ENCODE measurements at places on chromosomes 11 and 22.

GRCh38 chr11:60455531-60456042, at the start of gene MS4A1:
MS4A1 (plus strand) TSS chr11:60455847; CDS start chr11:60462375, 6,528 bp downstream.
- DNase-seq: peak; percentile 36

- DNase-seq: peak; percentile 2
Observed at GRCh38 chr11:22244986-22245592, 52.2 kb downstream of the ANO5 start.

DNA sequence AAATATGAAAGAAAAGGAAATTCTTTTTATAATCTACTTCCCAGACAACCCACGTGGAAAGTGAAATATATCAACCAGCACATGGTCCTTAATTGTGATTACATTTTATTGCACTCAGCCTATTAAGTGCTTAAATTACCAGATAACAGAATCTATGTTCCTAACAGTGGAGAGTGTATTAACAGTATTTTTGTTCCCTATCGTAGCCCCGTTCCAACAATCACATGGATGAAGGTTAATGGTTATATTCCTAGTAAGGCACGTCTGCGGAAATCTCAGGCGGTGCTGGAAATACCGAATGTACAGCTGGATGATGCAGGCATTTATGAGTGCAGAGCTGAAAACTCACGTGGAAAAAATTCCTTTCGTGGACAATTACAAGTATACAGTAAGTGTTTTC, 626.1 kb upstream of the ARHGAP42 start:
- no peak for DNase-seq

DNA sequence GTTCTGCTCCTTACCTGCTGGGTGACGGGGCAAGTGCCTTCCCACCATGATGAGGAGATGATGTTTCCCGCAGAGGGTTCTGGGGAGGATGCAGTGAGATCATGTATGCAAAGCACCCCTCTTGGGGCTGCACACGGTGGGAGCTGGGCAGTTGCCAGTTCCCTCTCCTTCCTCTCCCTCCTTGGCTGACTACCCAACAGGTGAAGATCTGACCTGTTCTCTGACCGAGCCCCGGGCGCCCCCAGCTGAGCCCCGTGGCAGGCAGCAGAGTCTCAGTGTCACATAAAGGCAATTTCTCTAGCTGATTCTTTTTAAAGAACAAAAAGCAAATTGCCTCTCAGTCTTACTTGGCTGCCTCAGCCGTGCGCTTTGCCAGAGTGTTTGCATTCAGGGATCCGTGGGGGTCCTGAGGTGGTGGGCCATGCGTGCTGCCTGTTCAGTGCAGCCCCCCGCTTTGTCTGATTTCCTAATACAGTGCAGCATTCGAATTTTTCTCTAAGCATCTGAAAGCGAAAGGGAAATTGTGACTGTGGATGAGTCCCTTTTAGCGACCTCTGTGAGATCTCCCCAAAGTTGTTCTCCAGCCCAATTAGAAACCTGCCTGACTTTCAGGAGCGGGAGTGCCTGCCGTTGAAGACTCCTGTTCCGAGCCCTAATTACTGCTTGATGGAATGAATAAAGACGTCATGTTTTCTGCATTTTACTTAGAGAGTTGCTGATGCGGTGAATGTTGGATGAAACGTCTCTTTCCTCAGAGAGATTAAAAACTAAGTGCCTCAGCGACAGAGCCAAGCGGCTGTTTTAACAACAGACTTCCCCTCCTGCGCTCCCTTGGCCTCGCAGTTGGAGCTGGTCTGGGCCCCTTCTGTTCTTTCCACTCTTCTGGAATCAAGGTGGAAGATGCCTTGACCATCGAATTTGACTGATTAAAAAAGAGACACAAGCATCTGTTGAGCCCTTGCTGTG, 86.0 kb downstream of the GRIK4 start:
- no peak for DNase-seq

DNA sequence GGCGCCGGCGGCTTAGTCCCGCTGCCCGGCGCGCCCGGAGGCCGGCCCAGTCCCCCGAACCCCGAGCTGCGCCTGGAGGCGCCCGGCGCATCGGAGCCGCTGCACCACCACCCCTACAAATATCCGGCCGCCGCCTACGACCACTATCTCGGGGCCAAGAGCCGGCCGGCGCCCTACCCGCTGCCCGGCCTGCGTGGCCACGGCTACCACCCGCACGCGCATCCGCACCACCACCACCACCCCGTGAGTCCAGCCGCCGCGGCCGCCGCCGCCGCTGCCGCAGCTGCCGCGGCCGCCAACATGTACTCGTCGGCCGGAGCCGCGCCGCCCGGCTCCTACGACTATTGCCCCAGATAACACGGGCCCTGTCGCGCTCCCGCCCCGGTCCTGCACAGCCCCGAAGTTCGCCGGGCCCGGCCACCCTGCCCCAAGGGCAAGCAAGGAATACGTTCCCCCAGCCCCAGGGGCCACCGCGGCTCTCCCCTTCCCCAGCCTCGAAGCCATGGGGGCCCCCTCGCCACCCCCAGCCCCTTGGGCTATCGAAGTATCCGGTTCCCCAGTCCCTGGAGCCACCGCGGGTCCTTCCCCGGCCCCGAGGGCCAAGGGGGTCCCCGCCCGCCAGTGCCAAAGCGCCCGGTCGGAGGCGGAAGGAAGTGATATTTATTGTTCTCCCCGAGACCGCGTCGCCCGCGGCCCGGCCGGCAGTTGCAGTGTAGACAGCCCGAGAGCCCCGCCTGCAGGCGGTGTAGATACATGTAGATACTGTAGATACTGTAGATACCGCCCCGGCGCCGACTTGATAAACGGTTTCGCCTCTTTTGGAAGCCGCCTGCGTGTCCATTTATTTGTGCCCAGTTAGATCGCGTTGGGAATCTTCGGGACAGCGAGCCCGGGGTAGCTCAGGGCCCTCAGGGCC, 6.2 kb downstream of the TBX1 start:
- peak; percentile 52 for DNase-seq

- DNase-seq: no peak
Observed at GRCh38 chr11:131987703-131988102, 617.3 kb downstream of the NTM start.

GRCh38 chr22:46263216-46263590, at the start of gene PKDREJ:
PKDREJ (minus strand) TSS chr22:46263343; CDS start chr22:46263322, 21 bp downstream.
- DNase-seq: no peak

GRCh38 chr11:130549393-130549999, 101.1 kb downstream of the ADAMTS15 start:
- no peak for DNase-seq

DNA sequence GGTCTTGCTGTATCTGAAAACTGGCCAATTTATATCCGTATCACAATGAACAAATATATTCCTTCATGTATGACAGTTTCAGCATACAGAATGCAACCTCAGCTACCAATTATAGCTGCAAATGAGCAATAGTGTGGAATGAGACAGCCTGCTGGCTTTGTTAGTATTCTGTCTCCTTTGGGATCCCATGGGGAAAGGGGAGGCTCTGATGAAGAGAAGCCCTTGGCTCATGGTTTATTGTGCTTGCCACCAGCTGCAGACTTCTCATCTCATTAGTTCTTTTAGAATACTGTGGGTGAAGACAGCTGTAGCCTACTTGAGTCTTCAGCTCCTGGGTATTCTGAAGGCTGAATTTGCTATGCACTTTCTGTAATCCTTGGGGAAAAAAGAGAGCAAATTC, 42.4 kb downstream of the PITPNB start:
- DNase-seq: no peak

DNA sequence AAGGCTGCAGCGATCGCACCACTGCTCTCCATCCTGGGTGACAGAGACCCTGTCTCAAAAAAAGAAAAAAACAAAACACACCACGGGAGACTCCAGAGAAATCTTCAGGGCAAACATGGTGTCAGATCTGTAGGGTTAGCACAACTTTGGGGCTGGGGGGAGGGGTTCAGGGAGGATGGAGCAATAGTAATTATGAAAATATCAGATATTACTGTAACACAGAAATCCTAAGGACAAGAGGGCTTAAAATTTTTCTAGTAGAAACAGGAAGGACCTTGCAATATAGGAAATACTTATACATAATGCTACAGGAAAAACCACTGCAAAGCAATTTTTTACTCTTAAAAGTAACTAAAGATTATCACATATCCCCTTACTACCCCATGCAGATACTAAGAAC, 13.8 kb downstream of the EIF4ENIF1 start:
- no peak for DNase-seq

GRCh38 chr11:43736502-43737200, 56.1 kb downstream of the HSD17B12 start:
- DNase-seq: no peak

- DNase-seq: no peak
Observed at GRCh38 chr11:18371279-18371678, 23.1 kb upstream of the LDHA start.

- DNase-seq: no peak
Observed at GRCh38 chr22:42770941-42771647, 50.4 kb upstream of the A4GALT start.

- no peak for DNase-seq
Observed at GRCh38 chr11:5368502-5369043, 15.0 kb upstream of the OR51M1 start.

DNA sequence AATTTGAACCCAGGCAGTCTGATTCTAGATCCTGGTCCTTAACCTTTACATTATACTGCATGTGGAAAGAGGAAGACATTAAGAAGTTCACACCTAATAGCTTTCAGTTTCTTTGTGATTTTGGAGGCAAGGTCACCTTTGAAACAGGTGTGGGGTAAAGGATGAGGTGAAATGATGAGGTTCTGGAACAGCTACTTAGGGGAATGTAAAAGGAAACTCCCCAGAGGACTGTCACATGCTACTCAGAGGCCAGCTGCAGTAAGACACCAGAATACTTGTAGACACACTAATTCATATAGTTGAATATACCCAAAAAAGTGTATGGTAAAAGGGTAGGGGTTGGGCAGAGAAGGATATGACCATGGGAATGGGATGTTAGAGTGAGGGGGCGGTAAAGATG, 5.4 kb downstream of the APIP start:
- DNase-seq: no peak

GRCh38 chr11:122207505-122207904, 91.5 kb upstream of the BLID start:
- no peak for DNase-seq

- DNase-seq: no peak
Observed at GRCh38 chr11:93279851-93280347, 50.6 kb upstream of the DEUP1 start.

- DNase-seq: peak; percentile 83
Observed at GRCh38 chr11:9003573-9004182, at the start of gene NRIP3. NRIP3 (minus strand) TSS chr11:9004001; CDS start chr11:9003935, 66 bp downstream.

GRCh38 chr11:44376423-44376822, 66.5 kb upstream of the ALX4 start:
- DNase-seq: no peak

- DNase-seq: no peak
Observed at GRCh38 chr11:78039919-78040671, 17.0 kb upstream of the KCTD14 start.

DNA sequence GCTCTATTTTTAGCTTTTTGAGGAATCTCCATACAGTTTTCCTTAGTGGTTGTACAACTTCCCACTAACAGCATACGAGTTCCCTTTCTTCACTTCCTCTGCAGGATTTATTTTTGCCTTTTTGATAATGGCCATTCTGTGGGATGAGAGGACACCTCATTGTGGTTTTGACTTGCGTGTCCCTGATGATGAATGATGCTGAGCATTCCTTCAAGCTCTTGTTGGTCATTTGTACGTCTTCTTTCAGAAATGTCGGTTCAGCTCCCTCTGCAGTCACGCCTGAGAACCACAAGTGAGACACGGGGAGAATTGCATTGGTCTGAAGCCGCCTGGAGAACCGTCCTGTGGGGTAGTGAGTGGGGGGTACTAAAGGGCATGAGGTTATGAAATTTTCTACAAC, 2.0 kb upstream of the KRTAP5-10 start:
- peak; percentile 5 for DNase-seq
